NCI-H187 (cell line): ENCODE measurements at places on chromosomes 3 and 15.

GRCh38 chr3:58102976-58103451 is 94.8 kb downstream of the FLNB start:
- DNase-seq, result no peak

GRCh38 chr3:197749315-197749600 is 425 bp upstream of the FYTTD1 start:
- no peak for DNase-seq

DNA sequence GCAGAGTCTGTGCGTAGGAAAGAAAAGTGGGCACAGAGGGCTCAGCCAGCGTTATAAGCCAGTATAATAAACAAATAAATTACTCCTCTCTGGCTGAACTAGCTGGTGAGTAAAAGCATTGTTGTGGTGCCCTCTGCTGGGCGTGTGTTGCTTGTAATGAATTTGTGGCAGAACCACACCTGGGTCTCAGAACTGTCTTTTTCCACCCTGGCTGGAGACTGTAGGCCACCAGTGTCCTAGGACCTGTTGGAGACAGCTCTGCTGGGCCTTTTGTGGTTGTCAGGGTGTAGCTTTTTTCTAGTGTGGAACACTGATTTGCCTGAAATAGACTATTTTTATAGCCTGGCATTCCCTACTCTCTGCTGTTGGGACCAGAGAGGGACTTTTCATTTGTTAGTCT is 130.5 kb upstream of the EIF1B start:
- peak; percentile 1 for DNase-seq

DNA sequence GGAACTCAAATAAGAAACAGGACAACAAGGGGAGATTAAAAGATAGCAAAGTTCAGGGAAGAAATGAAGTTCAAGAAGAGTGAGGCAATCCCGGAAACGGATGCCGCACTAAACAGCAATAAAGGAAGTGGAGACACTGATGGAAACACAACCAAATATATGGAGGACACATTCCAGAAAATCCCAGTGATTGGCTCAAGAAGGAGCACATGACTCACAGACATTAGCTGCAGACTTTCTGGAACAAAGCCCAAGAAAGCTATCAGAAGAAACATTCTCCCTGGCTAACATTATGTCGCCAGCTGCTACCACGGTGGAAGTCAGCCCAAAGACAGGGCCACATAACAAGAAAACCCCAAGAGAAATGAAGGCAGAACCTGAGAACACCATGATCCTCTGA is 18.1 kb upstream of the VGLL4 start:
- no peak for DNase-seq

DNA sequence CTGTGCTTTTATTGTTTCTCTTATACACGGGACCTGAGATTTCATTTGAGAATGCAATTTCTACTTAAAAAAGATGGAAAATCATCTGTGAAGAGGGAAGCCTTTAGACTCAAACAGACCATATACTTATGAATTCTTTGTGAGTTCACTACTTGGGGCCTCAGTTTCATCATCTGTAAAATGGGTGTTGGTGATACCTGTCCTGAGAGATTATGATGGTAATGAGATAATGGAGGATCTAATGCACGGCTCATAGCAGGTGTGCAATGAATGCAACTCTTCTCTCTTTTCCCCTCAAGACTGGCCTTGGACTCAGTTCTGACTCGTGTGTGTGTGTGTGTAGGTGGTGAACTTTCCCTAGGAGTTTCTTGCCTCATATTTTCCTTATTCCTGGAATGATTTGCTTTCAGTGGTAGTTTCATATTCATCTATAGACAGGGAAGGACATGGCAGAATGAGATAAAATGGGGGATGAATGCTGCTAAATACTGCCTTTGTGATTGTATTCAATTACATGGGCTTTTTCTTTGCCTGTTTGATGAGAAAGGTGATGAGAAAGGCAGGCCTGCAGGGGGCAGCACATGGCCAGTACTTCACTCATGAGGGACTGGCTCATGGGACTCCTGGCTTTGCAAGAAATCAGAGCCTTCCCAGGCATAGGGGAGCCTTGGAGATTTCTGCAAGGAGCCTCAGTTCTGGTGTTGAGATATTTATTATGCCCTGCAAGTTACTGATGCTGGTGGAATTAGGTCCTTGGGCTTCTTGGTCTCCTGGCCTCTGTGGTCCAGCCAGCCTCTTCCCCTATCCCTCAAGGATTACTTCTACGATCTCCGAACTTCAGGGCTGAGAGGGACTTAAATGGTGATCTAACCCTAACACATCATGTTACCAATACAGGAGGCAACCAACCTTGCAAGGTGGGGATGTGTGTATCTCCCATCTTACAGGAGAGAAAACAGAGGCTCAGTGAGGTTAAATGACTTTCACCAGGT is 70.7 kb downstream of the RPLP1 start:
- peak; percentile 69 for DNase-seq

GRCh38 chr15:86911022-86911421 is 831.4 kb downstream of the AGBL1 start:
- DNase-seq, result no peak

DNA sequence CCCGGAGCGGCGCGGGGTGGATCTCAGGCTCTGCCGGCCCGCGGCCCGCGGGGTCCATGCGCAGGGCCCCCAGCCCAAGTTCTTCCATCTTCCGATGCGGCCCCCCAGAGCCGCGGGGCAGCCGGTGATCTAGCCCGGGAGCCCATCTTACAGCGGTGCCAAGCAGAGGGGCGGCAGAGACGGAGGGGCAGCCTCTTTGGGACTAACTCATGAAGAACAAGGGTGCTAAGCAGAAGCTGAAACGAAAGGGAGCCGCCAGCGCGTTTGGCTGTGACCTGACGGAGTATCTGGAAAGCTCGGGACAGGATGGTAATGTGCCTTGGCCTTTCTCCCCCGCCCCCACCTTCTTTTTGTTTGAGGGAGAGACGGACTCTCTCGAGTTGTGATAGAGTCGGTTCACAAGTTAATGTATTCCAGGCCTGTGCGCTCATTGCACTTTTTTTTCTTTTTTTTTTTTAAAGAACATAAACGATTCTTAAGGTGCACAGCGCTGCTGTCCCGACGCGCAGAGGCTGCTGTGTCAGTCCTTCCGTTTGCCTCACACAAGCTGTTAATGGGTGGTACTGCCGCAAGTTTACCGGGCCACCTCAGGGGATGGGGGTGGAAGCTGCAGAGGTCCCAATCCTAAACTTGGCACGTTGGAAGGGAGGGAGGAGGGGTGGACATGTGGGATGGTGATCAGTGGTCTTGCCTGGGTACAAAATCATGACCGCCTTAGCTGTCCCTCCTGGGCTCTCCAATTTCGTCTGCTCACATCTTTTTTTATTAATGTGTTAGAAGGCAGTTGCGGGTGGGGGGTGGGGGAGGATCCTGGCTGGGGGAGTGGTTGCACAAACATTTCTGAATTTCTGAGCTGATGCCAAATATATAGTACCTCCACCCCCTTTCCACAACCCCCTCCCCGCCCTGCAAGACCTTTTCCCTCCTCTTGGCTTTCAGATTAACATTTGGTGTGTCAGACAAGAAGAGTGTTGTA is 801 bp downstream of the ARHGAP31 start:
- DNase-seq, result no peak

DNA sequence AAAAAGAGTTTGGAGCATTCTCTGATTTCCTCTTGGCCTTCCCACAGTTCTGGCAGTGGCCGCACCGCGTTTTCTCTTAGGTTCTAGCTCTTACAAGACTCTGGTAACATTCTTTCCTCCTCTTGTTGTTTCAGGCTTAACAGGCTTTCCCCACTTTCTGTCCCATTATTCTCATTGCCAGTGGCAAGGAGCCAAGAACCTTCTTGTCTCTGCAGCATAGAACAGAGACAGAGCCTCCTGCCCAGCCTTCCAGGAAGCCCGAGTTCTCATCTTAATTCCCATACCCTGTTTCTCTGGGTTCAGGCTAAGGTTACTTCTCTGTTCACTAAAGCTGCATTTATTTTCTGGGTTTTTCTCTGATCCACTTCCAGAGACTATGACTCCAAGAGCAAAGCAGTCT is 61.1 kb downstream of the DUT start:
- no peak for DNase-seq

DNA sequence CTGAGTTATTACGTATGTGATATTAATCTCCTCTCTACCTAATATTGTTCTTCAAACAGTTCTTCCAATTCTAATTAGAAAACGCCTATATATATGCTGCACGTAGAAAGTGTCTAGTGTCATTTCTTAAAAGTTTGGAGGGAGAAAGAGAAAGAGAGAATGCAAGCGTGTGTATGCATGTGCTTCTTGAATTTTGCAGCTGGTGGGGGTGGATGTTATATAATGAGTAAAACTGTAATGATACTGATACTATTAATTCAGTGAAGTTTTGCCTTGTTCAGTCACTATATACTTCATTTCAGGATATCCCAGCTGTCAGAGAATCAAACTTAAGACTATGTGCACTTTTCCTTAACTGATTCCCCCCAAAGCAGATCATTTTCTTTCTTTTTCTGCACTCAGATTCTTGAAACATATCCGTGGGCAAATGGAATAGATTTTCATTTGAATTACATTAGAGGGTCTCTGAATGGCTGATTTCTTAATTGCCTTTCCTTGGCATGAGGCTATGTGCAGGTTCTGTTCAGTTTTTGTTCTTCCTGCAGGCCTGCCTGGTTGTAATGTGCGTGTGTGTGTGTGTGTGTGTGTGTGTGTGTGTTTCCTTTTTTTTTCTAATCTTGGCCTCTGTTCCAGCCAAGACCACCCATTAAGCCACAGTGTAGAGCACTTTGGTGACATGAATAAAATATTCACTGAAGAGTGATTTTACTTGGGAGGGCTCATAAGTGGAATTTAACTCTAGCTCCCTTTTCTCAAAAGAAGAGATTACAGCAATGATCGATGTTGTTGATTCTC is 617.5 kb downstream of the RBMS3 start:
- DNase-seq, result no peak

GRCh38 chr15:101689901-101690300 is 34.4 kb downstream of the TARS3 start:
- no peak for DNase-seq

- DNase-seq, result no peak
Measured at GRCh38 chr3:56911363-56911762, 109.6 kb upstream of the ARHGEF3 start.

- DNase-seq, result no peak
Measured at GRCh38 chr3:188746291-188746783, 425.4 kb upstream of the TPRG1 start.

DNA sequence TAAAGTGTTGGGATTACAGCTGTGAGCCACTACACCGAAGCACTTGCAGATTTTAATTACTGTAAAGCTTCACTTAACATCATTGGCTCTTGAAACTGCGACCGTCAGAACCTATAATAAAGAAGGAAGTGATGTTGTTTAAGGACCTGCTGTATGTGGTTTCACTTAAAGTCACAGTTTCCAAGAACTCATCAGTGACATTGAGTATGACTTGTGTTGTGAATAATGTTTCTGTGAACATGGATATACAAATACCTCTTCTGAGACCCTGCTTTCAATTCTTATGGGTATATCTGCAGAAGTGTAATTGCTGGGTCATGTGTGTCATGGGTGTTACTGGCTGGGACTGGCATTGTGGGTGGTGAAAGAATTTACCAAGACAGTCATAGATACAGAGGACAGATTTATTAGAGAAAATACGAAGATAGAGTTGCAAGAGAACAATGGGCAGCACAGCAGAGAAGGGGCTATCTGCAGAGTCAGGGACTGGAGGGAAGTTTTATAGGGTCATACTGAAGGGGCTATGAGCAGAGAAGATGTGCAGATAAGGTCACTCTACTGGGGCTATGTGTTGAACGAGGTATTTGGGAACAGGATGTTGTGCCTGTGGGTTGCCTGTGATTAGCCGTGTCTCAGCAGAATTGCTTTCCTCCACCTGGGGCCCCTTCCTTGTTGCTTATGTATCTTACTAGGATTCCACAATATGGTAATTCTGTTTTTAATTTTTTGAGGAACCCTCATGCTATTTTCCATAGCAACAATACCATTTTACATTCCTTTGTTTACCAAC is 4.5 kb downstream of the NDUFB5 start:
- no peak for DNase-seq

- peak; percentile 9 for DNase-seq
Measured at GRCh38 chr3:177640319-177640965, 443.2 kb upstream of the TBL1XR1 start.

DNA sequence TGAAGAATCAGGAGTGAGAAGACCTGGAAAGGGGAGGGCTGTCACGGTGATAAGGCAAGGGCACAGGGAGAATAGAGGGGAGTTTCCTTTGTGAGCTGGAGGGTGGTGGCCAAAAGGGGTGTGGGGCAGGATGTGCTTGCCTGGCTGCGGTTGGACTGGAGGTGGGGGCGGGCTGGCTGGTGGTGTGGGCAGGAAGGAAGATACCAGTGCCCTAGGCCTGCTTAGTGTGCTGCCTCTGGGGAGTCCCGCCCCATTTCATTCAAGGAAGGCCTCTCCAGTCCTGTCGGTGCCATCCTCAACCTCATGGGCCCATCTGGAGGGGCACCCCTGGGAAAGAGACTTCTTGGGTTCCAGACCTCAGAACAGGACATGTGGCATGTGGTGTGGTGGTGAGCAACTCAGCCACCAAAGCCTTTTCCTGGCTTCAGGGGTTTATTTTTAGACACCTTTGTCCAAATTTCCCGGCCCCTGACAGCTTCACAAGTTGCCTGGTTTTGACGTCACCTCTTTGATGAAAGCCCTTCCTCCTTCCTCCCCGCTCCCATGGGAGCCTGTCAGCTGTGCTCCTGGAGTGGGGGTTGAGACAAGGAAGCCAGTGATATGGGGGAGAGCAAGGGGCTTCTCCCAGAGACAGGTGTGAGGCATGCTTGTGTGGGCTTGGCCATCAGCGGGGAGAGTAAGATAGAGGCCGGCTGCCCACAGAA is 15.6 kb downstream of the TEX264 start:
- no peak for DNase-seq

DNA sequence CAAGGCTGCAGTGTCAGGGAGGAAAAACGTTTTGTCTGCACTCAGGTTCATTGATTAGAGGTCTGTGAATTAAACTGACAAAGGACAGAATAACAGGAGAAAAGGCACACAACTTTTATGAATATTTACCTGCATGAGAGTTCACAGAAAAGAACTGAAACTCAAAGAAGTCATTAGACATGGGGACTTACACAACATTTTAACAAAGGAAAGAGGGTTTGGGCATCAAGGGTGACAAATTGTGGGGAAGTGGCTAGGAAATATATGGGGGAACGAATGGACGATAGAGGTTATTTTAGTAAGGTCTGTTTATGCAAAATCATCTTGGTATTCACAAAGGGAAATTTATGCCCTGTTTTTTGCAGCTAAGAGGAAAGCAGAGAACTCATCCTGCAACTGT is 65.6 kb upstream of the C15orf39 start:
- no peak for DNase-seq

DNA sequence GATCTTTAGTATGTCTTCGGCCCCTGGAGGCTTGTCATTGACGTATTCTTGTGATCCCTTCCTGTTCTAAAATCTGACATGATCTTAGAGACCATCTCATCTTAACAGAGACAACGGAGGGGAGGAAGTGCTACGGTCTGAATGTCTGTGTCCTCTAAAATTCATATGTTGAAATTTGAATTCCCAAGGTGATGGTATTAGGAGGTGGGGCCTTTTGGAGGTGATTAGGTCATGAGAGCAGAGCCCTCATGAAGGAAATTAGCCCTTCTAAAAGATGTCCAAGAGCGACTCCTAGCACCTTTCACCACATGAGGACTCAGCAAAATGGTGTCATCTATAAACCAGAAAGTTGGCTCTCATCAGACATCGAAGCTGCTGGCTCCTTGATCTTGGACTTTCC is 233.2 kb upstream of the CMC1 start:
- DNase-seq, result no peak

GRCh38 chr15:81516461-81516860 is 142.4 kb upstream of the TMC3 start:
- no peak for DNase-seq
